CD4-positive, alpha-beta T cell (primary cell): ENCODE measurements at places on chromosomes 6 and 20. TPM values are rescaled to one million over a fixed set of nuclear protein-coding genes. Genes with fewer than 3 reads are reported as not detected.

DNA sequence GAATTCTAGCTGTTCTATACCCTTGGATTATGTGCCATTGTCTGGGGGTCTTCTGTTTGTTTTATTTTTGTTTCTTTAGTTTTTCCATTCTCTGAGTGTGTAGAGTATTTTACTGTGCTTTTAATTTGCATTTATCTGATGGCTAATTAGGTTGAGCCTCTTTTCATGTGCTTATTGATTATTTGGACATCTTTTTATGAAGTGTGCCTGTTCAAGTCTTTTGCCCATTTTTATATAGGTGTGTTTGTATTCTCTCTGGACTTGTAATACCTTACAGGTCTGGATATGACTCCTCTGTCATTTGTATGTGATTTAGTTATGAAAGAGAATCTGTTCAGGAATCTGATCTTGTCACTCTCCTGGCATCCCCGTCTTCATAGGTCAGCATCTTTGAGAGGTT is 22.6 kb upstream of the APCDD1L start:
- H3K4me3 ChIP-seq = no peak overlapping the region
- H3K27me3 ChIP-seq = peaks cover 7% of the 10 kb centered on the region
- no peaks in the 10 kb centered on the region for H3K36me3 ChIP-seq
- no peak for DNase-seq
- no peak overlapping the region for H3K27ac ChIP-seq

- H3K4me3 ChIP-seq = no peak overlapping the region
- H3K27ac ChIP-seq = no peak overlapping the region
- H3K4me1 ChIP-seq = no peaks in the 10 kb centered on the region
- H3K36me3 ChIP-seq = no peaks in the 10 kb centered on the region
- no peak for DNase-seq
Observed at GRCh38 chr6:91291071-91291470, 704.2 kb upstream of the MAP3K7 start.

DNA sequence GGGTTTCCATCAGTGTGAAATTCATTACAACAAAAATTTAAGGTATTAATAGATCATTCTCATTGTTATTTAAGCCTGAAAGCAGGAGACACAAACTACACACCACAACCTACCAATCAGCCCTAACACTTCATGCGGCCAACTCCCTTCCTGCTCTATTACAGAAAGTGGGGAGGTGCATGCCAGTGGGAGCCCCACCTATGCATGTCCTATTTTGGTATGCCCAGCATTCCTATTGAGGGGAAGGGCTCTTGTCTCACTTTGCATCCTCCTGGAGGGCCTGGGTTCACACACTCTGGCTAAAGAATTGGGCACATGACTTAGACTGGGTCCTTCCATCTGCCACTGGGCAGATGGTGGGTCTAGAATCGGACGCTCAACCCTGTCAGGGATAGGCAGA is 450.0 kb downstream of the PTPRT start:
- no peak overlapping the region for H3K4me3 ChIP-seq
- no peaks in the 10 kb centered on the region for H3K4me1 ChIP-seq
- H3K27me3 ChIP-seq = no peaks in the 10 kb centered on the region
- no peaks in the 10 kb centered on the region for H3K36me3 ChIP-seq
- H3K27ac ChIP-seq = no peak overlapping the region

IP6K3 gene
- not detected for total RNA-seq

GRCh38 chr6:111220383-111221031 is 133.2 kb downstream of the SLC16A10 start:
- H3K27ac ChIP-seq = no peak overlapping the region
- DNase-seq = no peak
- no peak overlapping the region for H3K4me3 ChIP-seq
- no peaks in the 10 kb centered on the region for H3K4me1 ChIP-seq
- no peaks in the 10 kb centered on the region for H3K27me3 ChIP-seq

- peak overlapping the region; percentile 39 for H3K27ac ChIP-seq
- no peak for DNase-seq
- H3K4me3 ChIP-seq = peak overlapping the region; percentile 76
- peaks cover 25% of the 10 kb centered on the region for H3K4me1 ChIP-seq
- peaks cover 13% of the 10 kb centered on the region for H3K36me3 ChIP-seq
Observed at GRCh38 chr6:49462599-49462926, 490 bp downstream of the MMUT start.

DNA sequence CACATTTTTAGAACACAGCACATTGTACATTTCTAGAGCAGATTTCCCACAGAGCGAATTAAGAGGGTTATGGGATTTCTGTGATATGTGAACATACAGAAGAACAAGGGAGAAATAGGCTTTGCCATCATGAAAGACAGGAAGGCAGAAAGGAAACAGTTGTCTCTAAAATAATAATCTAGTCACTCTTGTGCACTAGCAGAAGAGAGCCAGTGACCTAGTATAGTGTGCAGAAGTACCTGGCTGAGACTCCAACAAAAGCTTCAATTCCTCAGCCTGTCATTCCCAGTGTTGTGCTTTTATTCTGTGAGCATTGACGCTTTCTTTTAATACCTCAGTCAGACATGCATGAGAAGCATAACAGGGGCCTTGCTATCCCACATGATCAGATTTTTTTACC is 17.8 kb upstream of the DCBLD1 start:
- H3K4me3 ChIP-seq = no peak overlapping the region
- H3K36me3 ChIP-seq = no peaks in the 10 kb centered on the region
- H3K4me1 ChIP-seq = peaks cover 2% of the 10 kb centered on the region
- no peak for DNase-seq
- H3K27me3 ChIP-seq = no peaks in the 10 kb centered on the region
- no peak overlapping the region for H3K27ac ChIP-seq

DNA sequence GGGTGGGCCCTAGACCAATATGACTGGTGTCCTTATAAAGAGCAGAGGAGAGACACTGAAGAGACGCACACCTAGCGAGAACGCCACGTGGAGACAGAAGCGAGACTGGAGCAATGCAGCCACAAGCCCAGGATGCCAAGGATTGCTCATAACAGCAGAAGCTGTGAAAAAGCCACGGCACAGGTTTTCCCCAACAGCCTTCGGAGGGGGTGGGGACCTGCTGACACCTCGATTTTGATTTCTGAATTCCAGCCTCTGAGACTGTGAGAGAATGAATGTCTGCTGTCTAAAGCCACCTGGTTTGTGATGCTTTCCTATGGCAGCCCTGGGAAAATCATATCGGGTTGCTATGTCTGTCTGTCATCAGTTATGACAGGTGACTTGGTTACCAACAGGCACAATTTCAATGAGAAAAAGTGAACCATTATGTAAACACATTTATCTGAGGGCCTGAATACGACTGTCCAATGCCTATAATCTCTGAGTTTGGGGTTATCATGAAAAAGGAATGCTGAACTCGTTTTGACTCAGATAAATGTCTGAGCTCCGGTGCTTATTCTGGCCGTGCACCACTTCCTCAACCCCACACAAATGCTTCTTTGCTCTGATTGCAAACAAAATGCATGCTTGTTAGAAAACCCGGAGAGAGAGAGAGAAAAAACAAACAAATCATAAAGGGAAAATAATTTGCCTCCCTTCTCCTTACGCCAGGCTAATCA is 769.7 kb downstream of the PTPRT start:
- H3K4me3 ChIP-seq = no peak overlapping the region
- H3K4me1 ChIP-seq = no peaks in the 10 kb centered on the region
- DNase-seq = no peak
- no peaks in the 10 kb centered on the region for H3K36me3 ChIP-seq

GRCh38 chr6:144129469-144129868 is 20.8 kb upstream of the STX11 start:
- DNase-seq = no peak
- no peak overlapping the region for H3K27ac ChIP-seq
- no peak overlapping the region for H3K4me3 ChIP-seq
- H3K36me3 ChIP-seq = no peaks in the 10 kb centered on the region
- no peaks in the 10 kb centered on the region for H3K27me3 ChIP-seq

SOBP gene
- 0.05 TPM for total RNA-seq

GRCh38 chr6:149170564-149171452 is 146.7 kb upstream of the TAB2 start:
- peaks cover 31% of the 10 kb centered on the region for H3K4me1 ChIP-seq
- H3K27ac ChIP-seq = no peak overlapping the region
- no peaks in the 10 kb centered on the region for H3K36me3 ChIP-seq
- no peak for DNase-seq
- no peak overlapping the region for H3K4me3 ChIP-seq
- H3K27me3 ChIP-seq = no peaks in the 10 kb centered on the region

DNA sequence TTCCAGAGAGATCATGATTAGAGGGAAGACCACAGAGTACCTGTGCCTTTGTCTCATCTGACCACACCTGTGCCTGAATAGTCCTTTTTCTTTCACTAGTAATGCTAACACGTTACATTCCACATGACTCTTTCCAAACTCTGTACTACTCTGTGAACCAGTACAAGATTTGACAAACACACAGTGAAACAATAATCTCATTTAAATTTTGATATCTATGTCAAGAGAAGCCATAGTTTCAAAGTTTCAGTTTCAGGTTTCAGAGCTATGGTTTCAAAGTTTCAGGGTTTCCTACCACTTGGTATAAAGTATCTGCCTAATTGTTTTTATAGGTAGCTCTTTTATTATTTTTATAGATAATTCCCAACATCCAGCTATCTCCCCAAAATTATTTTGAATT is 62.0 kb upstream of the PHACTR2 start:
- no peaks in the 10 kb centered on the region for H3K36me3 ChIP-seq
- H3K27ac ChIP-seq = no peak overlapping the region
- H3K4me1 ChIP-seq = peaks cover 4% of the 10 kb centered on the region
- no peaks in the 10 kb centered on the region for H3K27me3 ChIP-seq
- H3K4me3 ChIP-seq = no peak overlapping the region
- no peak for DNase-seq

DNA sequence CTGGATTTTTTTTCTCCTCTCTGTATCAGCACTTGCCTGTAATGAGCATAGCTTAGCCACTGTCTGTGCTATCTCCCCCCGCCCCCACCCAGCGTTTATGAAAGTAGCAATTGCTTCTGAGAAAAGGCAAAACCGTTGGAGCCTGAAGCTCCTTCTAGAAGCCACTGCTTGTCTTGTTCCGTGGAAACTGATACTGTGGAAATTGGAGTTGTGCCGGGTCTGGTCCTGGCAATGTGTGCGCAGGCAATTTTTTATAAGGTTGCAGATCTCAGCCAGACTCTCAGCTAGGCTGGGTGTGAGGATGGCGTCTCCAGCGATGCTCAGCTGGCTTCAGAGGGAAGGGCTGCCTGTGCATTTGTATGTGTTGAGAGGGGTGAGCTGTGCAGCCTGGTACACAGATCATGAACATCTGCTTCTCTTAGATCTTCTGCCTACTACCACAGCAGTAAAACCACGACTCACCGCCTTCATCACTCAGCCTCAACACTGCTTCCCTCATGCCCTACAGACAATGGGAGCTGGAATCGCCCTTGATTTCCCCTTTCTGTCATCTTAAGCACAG is 72.4 kb upstream of the GTSF1L start:
- H3K36me3 ChIP-seq = no peaks in the 10 kb centered on the region
- no peak overlapping the region for H3K4me3 ChIP-seq
- H3K27me3 ChIP-seq = no peaks in the 10 kb centered on the region
- H3K4me1 ChIP-seq = peaks cover 6% of the 10 kb centered on the region
- DNase-seq = no peak

GRCh38 chr20:57291003-57291402 is 24.6 kb upstream of the BMP7 start:
- no peaks in the 10 kb centered on the region for H3K4me1 ChIP-seq
- H3K27me3 ChIP-seq = peaks cover 21% of the 10 kb centered on the region

- DNase-seq = no peak
- no peak overlapping the region for H3K4me3 ChIP-seq
- no peaks in the 10 kb centered on the region for H3K36me3 ChIP-seq
- H3K4me1 ChIP-seq = no peaks in the 10 kb centered on the region
- no peaks in the 10 kb centered on the region for H3K27me3 ChIP-seq
Observed at GRCh38 chr20:42474646-42475045, 715.1 kb downstream of the PTPRT start.

- DNase-seq = no peak
- H3K36me3 ChIP-seq = peaks cover 89% of the 10 kb centered on the region
- no peaks in the 10 kb centered on the region for H3K4me1 ChIP-seq
- H3K4me3 ChIP-seq = no peak overlapping the region
Observed at GRCh38 chr20:36251426-36251825, 15.1 kb downstream of the AAR2 start.

DNA sequence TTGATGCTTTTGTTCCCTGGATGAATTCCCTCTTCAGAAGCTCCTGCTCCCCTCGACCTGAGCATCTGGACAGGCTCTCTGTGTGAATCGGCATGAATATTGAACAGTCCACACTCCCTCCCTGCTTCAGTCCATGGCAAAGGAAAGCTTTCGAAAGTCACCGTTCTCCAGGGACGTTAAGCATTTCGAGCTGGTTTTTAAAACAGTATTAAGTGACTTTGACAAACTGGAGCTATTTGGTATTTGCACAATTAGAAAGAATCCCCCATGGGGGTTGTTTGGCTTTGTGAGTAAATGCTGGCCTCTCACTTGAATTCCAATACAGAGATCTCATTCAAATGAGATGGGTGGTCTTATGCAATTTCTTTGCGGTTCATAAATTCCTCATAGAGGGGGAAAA is 85.3 kb upstream of the TIAM2 start:
- DNase-seq = no peak
- H3K4me3 ChIP-seq = no peak overlapping the region
- peaks cover 2% of the 10 kb centered on the region for H3K36me3 ChIP-seq
- H3K4me1 ChIP-seq = no peaks in the 10 kb centered on the region
- H3K27ac ChIP-seq = no peak overlapping the region
